ENCODE measurements at places on chromosomes 2 and 18.

GRCh38 chr2:79512442-79513401 lies at the start of gene CTNNA2:
CTNNA2 (plus strand) TSS chr2:79513051.
- no peak for DNase-seq

GRCh38 chr2:100185105-100185504 lies 42.7 kb upstream of the AFF3 start:
- no peak for DNase-seq

- DNase-seq, result no peak
Measured at GRCh38 chr18:13889671-13890070, 25.7 kb downstream of the MC2R start.

DNA sequence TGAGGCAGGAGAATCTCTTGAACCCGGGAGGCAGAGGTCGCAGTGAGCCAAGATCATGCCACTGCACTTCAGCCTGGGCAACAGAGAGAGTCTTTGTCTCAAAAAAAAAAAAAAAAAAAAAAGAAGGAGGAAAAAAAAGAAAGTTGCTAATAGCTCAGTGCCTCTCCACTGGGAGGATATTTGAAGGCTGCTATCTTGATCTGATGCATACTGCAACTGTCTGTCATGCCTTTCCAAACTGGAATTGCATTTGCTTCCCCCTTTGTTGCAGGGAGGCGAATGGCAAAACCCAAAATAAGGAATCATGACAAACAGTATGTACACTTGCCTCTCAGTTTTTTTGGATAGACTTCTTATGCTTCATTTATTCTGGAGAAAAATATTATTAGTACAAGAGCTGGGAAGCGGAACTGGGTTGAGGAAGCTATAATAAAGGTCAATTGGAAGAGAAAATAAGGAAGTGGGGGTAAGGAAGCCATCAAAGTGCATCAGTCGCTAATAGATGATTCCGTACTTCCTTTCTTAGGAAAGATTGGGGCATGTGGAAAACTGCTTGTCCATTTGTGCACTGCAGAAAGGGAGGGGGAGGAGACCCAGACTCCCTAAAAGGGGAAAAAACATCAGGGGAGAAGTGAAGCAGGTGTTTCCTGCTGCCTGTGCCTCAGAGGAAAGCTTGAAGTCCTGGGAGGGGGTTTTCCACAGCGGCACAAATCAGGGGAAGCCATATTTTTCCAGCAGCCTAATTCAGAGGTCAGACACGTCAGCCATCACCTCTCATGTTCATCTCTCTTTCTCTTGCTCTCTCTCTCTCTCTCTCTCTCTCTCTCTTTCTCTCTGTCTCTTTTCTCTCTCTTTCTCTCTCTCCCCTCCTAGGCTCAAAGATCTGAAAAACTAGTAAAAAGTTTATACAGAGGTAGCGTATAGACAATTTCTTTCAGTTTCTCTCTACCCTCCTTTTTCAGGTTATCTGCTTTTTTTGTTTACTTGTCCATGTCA lies 301.4 kb upstream of the TNP1 start:
- DNase-seq, result no peak

GRCh38 chr18:59357928-59358327 lies 1.1 kb downstream of the LMAN1 start:
- DNase-seq, result peak; percentile 63

GRCh38 chr2:54107903-54108615 lies 7.4 kb upstream of the ACYP2 start:
- no peak for DNase-seq

DNA sequence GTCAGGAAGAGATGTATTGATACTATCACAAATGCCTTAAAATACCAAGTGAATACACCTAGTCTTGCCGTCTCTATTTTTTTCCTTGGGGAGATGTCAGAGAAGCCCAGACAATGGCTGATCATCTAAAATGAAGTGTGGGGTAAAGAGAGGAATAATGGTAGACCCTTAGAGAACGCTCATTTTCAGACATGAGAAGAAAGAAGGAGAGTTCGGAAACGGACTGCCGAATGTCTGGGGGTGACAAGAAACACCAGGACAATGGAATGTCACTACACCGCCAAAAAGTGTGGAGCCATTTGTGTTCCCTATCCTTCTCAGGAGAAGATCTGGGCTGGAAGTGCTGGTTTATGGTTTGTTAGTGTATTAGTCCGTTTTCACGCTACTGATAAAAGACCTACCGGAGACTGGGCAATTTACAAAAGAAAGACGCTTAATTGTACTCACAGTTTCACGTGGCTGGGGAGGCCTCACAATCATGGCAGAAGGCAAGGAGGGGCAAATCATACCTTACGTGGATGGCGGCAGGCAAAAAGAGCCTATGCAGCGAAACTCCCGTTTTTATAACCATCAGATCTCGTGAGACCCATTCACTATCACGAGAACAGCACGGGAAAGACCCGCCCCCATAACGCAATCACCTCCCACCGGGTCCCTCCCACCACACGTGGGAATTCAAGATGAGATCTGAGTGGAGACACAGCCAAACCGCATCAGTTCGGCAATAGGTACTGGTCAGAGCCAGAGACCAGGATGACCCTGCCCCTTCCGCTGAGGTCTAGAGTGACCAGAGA lies 743.7 kb downstream of the GALR1 start:
- DNase-seq, result no peak

- no peak for DNase-seq
Measured at GRCh38 chr18:54052732-54053429, 171.6 kb downstream of the MBD2 start.

DNA sequence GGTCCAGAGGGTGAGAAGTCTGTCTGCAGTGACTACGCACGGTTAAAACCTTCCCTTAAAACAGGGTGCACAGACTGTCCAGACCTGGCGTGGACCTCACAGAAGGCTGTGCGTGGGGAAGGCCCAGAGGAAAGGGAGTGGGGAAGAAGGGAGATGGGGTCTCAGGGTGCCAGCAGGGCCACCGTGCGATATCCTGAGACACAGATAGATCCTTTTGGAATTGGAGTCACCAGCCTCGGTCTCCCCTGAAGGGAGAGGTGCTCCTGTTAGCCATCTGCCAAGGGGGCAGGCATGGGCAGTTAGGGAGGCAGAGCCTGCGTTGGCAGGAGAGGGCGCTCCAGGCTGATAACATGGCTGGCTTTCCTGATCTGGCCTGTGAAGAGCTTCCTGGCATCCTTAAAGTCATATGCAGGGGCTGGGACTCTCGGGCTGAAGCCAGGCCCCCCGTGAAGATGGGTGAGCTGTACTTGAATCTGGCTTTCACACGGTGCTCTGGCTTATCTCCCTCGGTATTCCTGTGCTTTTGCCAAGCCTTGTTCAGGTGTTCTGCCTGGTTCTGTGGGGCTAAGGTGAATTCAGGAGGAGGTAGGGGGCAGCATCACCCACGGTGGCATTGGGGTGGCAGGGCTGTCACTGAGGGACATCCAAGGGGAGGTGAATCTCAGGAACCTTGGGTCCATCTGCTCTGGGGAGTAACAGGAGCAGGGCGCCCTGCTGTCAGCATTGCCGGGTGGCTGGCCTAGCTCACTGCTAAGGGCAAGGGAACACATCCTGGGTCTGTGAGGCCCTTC lies 107.2 kb upstream of the SMAD2 start:
- DNase-seq, result no peak

DNA sequence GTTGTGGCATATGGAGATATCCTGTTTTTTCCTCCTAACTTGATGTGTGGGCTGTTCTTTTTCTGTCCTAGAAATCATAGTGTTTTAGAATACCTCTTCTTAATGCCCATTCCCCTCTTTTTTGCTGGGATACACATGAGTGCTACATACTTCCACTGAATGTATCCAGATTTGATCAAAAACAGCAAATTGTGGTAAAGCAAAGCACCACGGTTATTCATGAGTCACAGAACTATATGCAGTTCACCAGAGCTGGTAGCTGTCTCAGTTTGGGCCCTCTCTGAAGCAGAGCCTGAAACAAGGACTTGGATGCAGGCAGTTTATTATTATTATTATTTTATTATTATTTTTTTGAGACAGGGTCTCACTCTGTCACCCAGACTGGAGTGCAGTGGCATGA lies 69.9 kb upstream of the CTLA4 start:
- DNase-seq, result no peak

- no peak for DNase-seq
Measured at GRCh38 chr2:19207452-19207851, 151.0 kb downstream of the OSR1 start.

DNA sequence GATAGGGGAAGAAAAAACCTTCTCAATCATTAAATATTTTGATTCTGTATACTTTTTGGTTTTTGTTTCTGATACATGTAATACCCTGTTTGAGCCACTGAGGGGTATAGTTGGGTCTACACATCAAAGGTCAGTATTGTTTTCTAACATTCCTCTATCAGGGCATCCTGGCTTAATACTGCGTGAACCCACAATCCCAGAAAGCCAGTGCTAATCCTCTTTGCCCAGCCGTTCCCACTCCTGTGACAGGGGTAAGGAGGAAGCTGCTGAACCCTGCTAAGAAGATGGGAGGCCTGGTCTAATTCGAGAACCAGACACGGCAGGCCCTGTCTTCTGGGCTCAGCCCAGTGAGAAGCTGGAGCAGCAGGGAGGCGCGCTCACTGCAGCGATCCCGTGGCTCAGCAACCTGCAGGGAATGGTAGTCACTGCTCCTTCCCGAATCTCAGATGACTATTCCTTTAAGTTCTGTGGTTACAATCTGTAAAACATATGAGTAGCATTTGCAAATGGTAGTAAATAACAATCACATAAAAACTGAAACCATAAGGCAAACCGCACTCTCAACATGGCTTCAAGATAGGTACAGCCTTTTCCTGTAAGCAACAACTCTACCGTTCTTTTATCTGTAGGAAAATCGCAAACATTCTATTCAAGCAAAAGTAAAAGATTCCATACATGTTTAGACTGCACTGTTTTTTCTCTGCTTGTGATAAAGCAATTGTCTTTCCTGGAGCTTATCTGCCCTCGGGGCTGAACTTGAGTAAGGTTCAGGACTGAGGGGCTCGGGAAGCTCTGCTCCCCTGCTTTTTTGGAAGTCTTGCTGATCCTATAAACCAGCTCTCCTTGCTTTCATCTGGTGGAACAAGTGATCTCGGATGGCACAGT lies 87.0 kb downstream of the EPB41L3 start:
- no peak for DNase-seq

DNA sequence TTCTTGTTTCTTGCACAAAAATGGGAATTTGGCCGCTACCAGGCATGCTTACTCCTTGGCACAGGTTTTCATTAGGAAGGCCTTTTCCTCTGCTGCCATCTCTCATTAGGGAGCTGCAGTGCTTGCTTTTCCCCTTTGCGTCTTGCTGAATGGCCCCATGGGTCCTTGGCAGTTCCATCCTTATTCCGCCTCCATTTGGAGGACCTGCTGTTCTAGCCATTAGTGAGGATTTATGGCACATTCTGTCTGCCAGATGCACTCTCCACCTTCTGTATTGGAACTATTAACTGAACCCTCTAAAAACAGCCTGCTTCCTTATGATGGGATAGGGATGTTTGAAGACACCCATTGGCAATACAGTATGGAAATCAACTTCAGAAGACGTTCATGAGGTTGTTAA lies 103.5 kb upstream of the NOSTRIN start:
- DNase-seq, result no peak

DNA sequence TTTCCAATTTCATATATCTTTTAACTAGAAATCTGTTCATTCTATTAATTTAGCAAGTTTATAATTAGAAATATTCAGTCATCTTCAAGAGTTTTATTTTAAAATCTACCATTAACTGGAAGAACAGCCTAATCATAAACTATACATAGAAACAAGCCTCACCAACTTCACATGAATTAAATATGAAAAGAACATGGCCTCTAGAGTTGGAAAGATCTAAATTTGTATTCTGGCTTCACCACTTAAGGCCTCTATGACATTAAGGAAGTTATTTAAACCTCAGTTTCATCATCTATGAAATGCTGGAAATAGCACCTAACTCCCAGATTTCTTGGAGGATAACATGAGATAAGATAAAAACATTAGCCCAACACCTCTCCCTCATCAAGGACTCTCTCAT lies 51.4 kb upstream of the SCN7A start:
- DNase-seq, result no peak

DNA sequence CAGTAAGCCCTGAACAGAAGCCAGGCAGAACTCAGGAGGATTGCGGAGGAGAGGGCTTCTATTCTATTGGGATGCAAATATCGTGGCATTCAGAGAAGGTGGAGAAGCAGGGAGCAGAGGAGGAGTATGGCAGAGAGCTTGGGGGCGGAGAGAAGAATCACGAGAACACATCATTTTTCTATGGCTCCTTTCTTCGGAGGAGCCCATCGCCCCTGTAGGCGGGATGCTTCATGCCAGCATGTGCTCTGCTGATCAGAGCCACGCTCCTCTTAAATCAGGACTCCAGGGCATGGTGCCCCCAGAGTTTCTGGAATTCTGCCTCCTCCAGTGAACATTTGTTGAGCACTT lies 71.1 kb downstream of the CIB4 start:
- DNase-seq, result no peak

GRCh38 chr2:77156599-77156998 lies 365.6 kb downstream of the LRRTM4 start:
- DNase-seq, result no peak

GRCh38 chr2:24875272-24875671 lies 44.8 kb downstream of the ADCY3 start:
- DNase-seq, result no peak

- DNase-seq, result no peak
Measured at GRCh38 chr2:146870691-146871090, 974.1 kb upstream of the ACVR2A start.

DNA sequence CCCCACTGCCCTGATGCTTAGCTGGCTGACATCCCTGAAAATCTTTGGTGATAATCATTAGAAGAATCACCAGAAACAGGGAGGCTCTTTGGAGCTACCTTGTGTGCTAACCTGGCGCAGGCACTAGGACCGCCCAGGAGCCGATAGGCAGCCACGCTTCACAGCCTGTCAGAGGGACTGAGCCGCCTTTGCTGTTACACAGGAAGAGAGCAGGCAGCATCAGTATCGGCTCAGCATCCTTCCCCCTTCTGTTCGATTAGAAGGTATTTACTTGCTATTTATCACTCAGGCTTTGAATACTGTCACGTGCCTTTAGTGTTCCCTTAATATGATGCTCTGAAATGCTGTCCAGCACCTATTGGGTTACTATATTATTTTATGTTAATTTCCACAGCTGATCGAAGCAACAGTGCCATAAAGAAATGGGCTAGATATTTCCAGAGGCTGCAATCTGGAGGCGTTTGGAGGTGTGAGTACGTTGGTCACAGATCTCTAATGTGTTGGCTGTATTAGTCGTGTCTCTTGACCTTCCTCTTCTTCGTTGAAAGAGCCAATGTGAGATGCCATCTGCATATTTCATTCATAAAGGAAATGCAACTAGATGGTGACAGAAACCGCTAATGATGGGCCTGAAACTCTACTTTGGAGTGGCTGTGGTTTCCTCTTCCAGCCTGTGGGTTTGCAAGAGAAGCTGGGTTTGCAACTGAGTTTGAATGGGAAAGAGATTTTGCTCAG lies 110.4 kb upstream of the RAB27B start:
- DNase-seq, result no peak

- DNase-seq, result no peak
Measured at GRCh38 chr2:190693533-190694232, 44.8 kb downstream of the NAB1 start.

All from epithelial cell of prostate (primary cell).